ENCODE measurements at places on chromosomes 4 and X.

DNA sequence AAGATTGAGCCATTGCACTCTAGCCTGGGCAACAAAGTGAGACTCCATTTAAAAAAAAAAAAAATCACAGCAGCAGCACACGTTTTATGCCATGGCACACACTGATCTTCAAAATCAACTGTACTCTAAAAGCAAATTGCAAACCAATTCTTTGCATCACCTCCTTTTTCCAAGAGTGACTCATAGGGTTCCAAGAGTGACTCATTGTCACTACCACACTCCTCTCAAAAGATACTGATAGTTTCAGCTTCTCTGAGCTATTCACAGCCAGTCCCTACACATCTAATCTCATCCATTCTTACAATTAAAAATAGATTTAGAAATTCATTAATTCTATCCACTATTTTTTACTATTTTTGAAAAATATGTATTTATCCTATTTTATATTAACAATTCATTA is 1494.9 kb upstream of the AGA start:
- no peak for DNase-seq

- no peak for DNase-seq
Measured at GRCh38 chr4:13988353-13989305, 361.1 kb upstream of the BOD1L1 start.

DNA sequence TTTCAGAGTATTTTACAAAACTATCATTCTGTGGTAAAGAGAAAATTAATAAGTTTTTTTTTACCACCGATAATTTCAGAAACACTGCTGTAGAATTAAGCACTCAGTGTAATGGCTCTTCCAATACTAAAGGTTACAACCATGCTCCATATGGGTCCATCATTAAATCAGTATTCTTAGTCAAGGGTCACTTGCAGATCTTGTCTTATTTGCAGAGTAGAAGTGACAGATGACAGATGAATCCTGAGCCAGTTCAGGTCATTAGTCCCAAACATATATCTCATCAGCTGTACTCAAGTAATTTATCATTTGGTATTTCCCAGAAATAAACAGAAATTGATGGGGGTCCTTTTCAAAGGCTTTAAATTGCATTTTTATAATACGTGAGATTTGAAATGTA is 182.9 kb downstream of the CFAP47 start:
- DNase-seq, result no peak

GRCh38 chr4:73419106-73420038 is 15.3 kb downstream of the ALB start:
- no peak for DNase-seq

DNA sequence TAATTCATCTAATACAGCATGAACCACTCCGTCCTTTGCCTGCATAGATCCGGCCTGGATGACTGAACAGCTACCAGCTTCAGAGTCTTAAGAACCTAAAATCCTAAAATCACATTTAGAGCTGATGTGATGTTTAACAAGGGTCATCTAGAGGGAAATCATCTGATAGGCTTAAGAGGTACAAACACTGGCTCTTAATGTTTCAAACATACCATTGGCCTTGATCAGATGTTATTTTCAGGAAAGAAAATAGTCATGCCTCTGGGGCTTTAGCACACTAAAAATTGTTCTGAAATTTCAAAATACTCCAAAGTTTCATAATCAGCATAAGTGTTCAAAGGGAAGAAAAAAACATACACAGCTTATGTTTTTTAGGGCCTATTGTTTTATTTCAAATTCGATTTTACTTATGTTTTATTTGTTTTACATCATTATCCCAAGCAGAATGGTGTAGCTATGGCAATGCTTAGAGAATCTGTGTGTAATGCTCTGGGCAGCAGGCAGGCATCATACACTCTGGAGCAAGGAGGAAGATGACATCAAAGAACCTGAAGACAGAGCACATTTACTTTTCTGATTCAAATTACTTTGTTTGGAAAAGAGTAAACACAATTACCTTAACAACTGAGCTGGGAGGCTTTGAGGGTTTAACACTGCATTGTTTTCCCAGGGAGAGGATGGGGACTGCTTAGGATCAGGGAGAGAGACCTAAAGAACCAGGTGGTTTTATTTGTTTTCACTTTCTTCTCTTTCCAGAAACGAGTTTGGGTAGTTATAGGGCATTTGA is 25.3 kb upstream of the LEF1 start:
- DNase-seq, result no peak

GRCh38 chr4:98908703-98909262 is 20.1 kb downstream of the EIF4E start:
- no peak for DNase-seq

DNA sequence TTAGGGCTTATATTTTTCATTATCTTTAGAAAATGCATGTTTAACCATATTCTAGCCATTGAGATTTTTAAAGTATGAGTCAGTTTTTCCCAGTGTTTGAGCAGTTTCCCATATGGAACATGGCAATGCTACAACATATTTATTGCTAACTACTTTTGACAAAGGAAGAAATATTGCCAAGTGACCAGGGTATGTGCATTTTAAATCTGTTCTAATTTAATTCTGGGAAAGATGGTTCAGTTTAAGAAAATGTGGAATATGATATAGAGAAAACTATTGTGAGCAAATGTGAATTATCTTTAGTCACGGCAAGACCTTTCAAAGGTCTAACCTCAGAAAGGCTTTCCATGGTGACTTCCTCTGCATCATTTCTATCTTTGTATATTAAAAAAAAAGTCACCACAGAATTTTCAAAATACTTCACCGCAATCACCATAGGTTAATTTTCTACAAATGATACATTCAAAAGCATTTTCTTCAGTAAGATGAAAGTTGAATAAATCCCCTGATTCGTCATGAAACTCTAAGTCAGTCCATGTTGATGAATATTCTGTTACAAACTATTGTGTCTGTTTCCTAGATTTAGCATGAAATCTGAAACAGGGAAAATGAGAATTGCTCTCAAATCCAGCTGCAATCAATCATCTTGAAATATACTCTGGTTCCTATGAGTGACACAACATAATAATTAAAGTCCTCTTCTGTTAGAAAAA is 2349.0 kb upstream of the TENM3 start:
- DNase-seq, result no peak

DNA sequence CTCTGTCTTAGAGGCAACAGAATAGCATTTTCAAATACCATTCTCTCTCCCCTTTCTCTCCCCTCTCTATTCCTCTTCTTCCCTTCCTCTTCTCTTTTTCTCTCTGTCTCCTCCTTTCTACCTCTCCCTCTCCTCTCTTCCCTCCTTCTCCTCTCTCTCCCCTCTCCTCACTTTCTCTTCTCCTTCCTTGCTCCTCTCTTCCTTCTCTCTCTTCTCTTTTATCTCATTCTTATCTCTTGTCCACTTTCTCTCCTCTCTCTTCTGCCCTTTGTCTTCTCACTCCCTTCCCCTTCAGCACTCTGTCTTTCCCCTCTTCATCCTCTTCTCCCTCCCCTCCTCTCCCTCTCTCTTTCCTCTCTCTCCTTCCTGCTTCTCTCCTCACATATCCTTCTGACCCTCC is 2265.8 kb upstream of the TENM3 start:
- DNase-seq, result no peak

- no peak for DNase-seq
Measured at GRCh38 chr4:52076731-52077130, 25.6 kb downstream of the SPATA18 start.

DNA sequence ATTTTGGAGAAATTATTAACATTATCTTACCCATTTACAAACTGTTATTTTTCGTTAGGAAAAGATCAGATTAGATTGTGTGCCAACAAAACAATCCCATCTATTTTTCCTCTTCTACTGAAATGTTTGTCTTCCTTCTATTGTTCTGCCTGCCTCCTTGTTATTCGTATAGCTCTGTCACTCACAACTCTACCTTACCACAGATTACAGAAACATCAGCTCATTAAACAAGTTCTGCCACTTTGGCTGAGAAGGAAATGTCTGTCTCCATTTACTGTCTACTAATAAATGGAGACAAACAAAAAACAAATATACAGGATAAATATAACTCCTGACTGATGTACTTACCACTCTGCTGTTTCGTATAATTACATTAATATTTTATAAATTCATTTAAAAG is 211.4 kb downstream of the ENOX2 start:
- peak; percentile 14 for DNase-seq

DNA sequence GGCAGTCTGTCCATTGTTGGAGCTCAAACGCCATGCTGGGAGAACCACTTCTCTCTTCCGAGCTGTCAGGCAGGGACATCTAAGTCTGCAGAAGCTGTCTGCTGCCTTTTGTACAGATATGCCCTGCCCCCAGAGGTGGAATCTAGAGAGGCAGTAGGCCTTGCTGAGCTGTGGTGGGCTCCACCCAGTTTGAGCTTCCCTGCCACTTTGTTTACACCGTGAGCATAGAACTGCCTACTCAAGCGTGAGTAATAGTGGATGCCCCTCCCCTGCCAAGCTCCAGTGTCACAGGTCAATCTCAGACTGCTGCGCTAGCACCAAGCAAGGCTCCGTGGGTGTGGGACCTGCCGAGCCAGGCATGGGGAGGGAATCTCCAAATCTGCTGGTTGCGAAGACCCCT is 145.7 kb downstream of the VSIG4 start:
- DNase-seq, result no peak

DNA sequence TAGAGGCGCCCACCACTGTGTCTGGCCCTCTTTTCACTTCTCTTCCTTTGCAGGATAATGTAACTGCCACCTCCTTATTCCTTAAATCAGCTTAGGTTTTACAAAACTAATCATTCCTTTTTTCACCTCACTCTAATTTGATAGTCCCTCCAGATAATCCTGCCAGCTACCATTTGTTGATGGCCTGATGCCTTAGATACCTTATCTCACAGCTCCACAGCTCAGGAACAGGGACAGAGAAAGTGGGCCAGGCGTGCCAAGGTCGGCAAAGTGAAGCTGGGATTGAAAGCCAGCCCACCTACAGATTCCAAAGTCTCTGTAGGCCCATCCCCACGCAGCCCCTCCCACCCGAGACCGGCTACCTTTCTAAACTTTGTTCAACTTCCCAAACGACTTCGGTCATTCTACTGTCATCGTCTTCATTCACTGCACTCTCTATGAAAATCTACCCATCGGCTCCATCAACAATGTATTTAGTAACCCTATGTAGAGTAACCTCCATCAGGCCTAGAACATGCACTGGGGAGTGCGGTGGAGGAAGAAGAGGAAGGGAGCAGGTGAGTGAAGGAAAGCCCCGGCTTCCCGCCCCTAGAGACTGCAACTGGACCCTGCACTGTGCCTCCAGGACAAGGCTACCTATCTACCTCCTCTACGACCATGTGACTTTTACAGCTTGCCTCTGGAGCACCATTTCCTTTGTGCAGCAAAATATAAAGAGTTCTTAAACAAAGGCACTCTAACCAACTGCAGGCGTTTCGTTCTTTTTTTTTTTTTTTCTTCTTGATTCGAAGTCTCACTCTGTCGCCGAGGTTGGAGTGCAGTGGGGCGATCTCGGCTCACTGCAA is 1.5 kb downstream of the CASP6 start:
- no peak for DNase-seq

- no peak for DNase-seq
Measured at GRCh38 chr4:97513917-97514316, 629.4 kb downstream of the STPG2 start.

DNA sequence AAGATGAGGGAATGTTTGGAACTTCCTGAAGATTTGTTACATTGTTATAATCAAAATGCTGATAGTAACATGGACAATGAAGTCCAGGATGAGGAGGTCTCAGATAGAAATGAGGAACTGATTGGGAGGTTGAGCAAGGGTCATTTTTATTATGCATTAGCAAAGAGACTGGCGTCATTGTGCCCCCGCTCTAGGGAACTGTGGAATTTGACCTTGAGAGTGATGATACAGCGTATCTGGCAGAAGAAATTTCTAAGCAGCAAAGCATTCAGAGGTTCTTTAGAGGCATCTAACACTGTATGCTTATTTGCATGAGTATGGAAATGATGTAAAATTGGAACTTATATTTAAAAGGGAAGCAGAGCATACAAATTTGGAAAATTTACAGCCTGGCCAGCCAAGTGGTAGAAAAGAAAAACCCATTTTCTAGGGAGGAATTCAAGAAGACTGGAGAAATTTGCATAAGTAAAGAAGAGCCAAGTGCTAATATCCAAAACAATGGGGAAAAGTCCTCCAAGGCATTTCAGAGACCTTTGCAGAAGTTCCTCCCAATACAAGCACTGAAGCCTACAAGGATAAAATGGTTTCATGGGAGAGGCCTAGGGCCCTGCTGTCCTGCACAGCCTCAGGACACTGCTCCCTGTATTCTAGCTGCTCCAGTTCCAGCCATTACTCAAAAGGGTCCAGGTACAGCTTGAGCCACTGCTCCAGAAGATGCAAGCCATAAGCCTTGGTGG is 483.0 kb upstream of the NDST4 start:
- no peak for DNase-seq

- no peak for DNase-seq
Measured at GRCh38 chrX:13428053-13428786, 108.4 kb upstream of the ATXN3L start.

GRCh38 chr4:150679765-150680343 is 97.9 kb downstream of the MAB21L2 start:
- no peak for DNase-seq

DNA sequence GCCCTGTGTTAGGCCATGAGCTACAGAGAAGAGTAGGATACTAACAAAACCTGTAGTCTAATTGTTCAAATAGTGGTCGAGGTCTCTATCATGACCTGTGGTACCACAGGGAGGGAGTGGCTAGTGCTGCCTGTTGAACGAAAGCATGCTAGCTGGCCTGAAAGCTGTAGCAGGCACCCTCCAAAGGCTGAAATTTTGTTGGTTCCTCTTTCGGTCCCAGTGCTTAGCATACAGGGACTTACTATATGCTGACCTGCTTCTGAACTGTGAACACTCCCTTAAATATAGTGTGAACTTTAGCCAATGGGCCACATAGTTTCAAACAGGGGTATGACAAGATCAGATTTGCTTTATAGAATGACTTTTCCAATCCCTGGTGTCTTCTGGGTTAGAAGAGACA is 113.4 kb downstream of the PJA1 start:
- DNase-seq, result no peak

DNA sequence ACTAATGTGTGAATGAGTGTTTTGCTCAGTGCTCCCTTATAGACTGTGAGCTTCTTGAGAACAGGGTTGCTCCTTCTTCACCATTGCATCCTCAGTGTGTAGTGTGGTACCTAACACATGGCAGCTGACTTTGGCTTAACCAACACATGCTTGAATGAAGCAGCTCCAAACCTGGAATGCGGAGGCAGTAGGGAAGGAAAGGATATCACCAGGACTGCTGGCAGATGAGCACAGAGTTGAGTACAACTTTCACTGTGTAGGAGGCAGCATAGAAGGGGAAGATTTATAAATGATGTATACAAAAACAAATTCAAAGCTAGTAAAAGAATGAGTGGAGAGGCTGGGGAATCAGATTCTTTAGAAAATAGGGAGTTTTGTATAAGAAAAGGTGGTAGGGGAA is 174.3 kb downstream of the SLIT2 start:
- no peak for DNase-seq

DNA sequence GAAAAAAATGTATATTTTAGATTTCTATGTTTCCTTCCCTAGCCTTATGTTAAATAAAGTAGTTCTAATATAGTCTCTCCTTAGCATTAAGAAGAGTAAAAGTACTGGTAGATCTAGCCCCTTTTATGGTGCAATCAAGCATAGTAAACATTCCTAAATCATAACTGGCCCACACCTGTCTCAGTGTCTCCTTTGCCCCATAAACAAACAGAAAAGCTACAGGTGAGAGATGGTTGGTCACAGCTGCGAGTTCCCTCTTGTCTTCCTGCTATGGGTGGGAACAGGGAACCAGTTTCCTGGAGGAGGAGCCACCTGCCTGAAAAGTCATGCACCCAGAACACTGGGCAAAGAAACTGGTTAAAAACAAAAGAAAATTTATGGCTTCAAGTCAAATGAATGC is 16.6 kb downstream of the SOWAHB start:
- DNase-seq, result peak; percentile 92

GRCh38 chr4:159358226-159358625 is 255.3 kb downstream of the RAPGEF2 start:
- DNase-seq, result no peak

GRCh38 chr4:4642496-4643000 is 100.7 kb upstream of the STX18 start:
- no peak for DNase-seq
